ENCODE measurements at places on chromosomes 12 and 14.

GRCh38 chr12:76183459-76184186 lies 99.1 kb upstream of the NAP1L1 start:
- peak; percentile 90 for DNase-seq

DNA sequence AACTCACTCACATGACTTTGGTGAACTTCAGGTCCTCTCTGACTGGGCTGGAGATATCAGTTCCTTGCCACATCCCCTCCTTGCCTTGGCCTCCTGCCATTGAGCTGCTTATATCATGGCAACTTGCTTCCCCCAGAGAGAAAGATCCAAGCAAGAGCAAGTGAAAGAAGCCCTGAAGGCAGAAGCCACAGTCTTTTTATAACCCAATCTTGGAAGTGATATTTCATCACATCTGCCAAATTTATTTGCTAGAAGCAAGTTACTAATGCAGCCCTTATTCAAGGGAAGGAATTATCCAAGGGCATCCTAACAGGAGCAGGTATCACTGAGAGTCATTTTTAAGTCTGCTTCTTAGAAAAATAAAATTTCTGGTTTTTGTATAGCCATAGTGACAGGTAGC lies 127.8 kb downstream of the SLC38A4 start:
- no peak for DNase-seq

- no peak for DNase-seq
Observed at GRCh38 chr14:57420986-57421385, 30.6 kb downstream of the NAA30 start.

- no peak for DNase-seq
Observed at GRCh38 chr14:88852632-88853031, 28.2 kb downstream of the TTC8 start.

- no peak for DNase-seq
Observed at GRCh38 chr14:45587142-45587541, 334.1 kb upstream of the MIS18BP1 start.

DNA sequence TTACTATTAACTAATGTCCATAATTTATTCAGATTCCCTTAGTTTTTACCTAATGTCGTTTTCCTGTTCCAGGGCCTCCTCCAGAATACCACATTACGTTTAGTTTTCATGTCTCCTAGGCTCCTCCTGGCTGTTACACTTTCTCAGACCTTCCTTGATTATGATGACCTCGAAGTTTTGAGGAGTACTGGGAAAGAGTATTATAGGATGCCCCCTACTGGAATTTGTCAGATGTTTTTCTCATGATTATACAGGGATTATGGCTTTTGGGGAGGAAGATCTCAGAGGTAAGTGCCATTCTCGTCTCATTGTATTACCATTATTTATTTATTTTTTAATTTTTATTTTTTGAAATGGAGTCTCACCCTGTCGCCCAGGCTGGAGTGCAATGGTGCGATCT lies 17.7 kb upstream of the C1S start:
- DNase-seq, result no peak

GRCh38 chr14:77314043-77314442 lies 6.6 kb downstream of the POMT2 start:
- no peak for DNase-seq

GRCh38 chr12:122471324-122472226 lies 29.2 kb downstream of the ZCCHC8 start:
- DNase-seq, result peak; percentile 53

GRCh38 chr12:22228022-22228875 lies 106.3 kb downstream of the ST8SIA1 start:
- no peak for DNase-seq

DNA sequence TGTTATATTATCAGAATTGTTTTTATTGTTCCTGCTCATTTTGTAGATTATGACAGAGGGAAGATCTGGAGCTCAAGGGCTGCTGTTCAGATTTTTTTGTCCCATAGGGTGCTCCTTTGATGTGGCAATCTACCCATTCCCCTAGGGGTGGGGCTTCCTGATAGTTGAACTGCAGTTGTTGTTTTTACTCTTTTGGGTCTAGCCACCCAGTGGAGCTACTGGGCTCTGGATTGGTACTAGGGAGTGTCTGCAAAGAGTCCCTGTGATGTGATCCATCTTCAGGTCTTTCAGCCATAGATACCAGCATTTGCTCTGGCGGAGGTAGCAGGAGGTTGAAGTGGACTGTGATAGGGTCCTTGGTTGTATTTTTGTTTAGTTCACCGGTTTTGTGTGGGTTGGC lies 57.9 kb upstream of the SLCO1B1 start:
- DNase-seq, result no peak

Data from smooth muscle cell of the brain vasculature (primary cell).